ENCODE measurements at places on chromosomes 1 and 21.

DNA sequence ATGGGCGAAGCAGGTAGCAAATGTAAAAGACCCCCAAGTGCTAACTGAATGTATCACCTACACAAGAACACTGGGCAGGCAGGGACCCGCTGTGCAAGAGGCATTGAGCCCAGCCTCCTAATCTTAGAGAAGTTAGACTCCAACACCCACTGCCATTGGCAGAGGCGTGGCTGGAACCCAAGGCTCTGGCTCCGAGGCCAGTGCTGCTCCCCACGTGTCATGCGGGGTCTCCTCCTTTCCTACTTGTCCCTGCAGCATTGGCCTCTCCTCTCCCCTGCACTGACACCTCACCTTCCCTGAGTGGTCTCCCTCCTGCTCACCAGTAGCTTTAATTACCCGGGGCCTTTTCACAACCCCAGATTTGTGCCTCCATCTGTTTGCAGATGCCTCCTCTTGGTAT is 107.0 kb downstream of the GALNT2 start:
- no peak for DNase-seq

- DNase-seq, result no peak
Observed at GRCh38 chr1:24727501-24728216, 17.6 kb upstream of the CLIC4 start.

- DNase-seq, result no peak
Observed at GRCh38 chr1:237712082-237712481, 178.6 kb downstream of the ZP4 start.

DNA sequence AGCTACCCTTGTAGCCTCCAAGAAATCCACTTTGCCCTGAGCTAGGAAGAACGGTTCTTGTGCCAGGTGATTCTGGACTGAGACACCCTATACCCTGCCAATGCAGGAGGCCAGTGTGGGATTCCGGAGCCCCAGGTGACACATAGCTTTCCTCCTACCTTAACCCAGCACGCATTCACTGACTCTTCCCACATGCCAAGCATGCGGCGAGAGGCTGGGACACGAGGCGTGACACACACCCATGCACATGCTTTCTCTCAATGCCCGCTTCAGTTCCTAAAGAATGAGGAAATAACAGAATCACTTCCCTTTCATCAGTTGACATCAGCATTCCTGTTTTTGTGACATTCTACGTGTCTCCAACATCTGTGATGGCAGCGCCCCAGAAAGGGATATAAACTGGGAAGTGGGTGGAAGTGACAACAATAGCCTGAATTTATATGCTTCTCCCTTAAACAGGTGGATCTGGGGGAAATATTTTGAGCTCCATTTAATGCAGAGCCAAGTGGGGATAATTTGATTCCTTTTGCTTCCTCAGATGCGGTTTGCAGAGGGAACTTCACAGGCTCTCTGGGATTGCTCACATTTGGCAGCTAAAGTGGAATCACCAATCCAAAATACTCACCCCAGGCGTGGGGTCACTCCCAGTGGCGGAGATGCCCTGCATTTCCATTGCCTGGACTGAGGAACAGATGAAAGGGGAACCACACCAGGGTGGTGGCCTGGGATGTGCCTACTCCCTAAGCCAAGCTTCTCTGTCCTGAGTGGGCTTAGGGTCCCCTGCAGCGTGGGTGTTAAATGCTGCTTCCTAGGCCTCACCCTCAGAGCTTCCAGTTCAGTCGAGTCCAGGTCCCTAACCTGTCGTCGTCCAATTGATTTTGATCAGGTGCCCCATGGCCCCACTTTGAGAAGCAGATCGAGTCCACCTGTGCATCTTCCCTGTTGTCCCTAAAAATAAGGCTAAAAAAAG is 445.1 kb downstream of the SIPA1L2 start:
- no peak for DNase-seq

GRCh38 chr1:200163911-200164310 is 136.4 kb downstream of the NR5A2 start:
- no peak for DNase-seq

DNA sequence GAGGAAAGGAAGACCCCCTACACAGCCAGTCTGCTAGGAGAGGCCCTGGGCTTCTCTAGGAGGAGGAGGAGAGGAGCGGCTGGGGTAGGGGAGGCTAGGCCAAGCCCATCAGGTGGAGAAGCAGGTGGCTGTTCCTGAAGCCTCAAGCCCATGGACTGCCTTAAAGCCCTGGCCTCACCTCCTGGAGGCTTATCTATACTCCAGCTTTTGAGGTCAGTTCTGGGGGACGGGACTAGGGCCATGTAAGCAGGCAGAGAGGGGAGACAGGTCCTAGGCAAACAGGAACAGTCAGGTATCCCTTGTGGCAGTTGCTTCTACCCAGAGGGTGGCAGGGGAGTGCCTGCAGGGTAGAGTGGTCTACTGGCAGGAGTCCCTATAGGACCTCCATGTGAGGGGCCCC is 40.6 kb downstream of the KCNC4 start:
- no peak for DNase-seq

GRCh38 chr1:180360333-180361075 is 130.4 kb downstream of the LHX4 start:
- DNase-seq, result no peak

DNA sequence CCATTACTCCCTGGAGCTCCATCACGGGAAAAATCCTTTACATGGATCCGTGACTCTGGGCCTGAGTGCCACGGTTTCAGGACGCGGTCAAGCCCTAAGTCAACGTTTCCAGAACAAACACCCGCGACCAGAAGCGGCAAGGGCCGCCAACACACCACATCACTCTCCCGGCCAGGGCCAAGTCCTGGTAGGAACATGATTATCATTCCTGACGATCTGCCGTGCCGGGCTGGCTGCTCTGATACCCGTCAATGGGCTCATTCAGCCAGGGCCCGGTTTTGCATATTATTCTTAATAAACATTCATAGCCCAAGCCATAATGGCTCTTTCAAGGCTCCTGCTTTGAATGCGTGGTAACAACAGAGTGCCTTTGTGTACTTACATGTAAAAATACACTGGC is 44.6 kb upstream of the SIM2 start:
- no peak for DNase-seq

GRCh38 chr1:231931846-231932454 is 305.4 kb downstream of the DISC1 start:
- peak; percentile 16 for DNase-seq

GRCh38 chr1:172460177-172460576 is 16.3 kb upstream of the PIGC start:
- no peak for DNase-seq

DNA sequence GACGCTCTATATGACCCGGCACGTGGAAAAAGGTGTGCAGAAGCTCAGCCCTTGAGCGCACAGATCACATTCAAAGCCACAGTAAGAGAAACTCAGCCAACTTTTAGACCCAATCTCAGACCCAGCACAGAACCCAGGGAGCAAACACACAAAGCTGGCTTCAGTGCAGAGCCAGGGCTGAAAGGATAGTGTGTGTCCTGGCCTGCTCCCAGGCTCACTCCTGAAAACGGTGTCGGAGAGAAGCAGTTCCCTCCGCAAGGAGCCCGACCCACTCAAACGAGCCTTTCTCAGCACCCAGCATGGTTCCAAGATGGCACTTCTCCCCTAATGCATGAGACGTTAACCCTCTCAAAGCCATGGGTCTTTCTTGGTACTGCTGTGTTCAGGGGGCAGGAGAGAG is 39.6 kb downstream of the CASZ1 start:
- no peak for DNase-seq

GRCh38 chr1:58515794-58516401 is 30.6 kb downstream of the OMA1 start:
- DNase-seq, result no peak

- no peak for DNase-seq
Observed at GRCh38 chr1:50930965-50931737, 28.9 kb downstream of the FAF1 start.

DNA sequence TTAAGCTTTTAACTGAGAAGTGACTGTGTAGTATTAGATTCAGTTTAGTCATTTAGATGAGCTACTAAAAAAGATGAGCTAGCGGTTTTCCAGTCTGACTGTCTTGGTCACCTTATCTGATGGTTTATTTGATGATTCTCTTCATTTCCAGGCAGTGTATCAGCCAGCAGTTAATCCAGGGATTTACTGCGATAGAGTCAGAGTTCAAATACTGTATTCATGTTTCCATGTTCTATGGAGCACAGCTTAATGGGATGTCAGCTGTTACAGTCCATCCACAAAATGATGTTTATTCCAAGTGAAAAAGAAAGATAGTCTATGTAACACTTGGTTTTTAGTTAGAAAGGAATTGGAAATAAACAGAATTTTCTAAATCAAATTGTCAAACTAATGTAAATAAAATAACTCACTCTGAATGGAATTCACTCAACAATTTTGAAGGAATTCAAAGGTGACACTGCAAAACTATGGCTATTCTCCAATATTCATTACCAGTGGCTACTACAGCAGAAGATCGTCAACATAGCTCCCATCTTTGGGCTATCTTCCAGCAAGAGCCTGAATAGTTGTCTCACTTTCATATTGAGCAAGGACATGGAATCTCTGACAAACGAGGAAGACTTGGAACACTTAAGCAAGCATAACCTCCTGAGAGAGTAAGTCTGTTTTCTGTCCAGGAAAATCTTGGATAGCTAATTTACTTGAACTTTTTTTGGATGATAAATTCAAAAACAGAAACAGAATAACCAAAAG is 54.6 kb upstream of the DPT start:
- no peak for DNase-seq

- DNase-seq, result no peak
Observed at GRCh38 chr21:44815225-44815624, 2.6 kb downstream of the SUMO3 start.

GRCh38 chr1:224203243-224204016 is 20.4 kb downstream of the DEGS1 start:
- no peak for DNase-seq

DNA sequence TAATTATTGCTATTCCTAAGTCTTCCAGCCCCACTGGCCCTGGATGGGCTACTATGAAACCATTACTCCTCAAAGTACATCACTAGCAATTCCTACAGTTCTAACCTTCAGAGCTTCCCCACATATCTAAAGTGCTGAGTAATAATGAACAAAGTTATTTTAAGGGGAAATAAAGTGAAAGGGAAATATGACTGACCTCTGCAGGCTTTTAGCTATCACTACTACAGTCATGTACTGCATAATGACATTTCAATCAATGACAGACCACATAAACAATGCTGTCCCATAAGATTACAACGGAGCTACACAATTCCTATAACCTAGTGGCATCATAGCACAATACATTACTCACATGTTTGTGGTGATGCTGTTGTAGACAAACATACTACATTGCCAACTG is 32.5 kb upstream of the ASPM start:
- no peak for DNase-seq

Measured in stimulated activated CD4-positive, alpha-beta T cell treated with anti-CD3 and anti-CD28 coated beads, Interleukin-1b, Interleukin-23, amount 100 ng/mL, for 24 hours (primary cell).